ENCODE measurements at places on chromosomes 16 and 17. TPM values are rescaled to one million over a fixed set of nuclear protein-coding genes. Genes with fewer than 3 reads are reported as not detected.

Gene NPIPA8
- not detected for polyA plus RNA-seq

Gene RND2
- polyA plus RNA-seq, result 23.1 TPM

Gene CCL11
- polyA plus RNA-seq, result not detected

Gene NKD1
- polyA plus RNA-seq, result 0.45 TPM

Gene ABAT
- 54.4 TPM for polyA plus RNA-seq

Gene ATP2C2
- 0.79 TPM for polyA plus RNA-seq
